Thymus (tissue), 14 donors: ENCODE measurements at places on chromosomes 11 and 22. TPM values are rescaled to one million over a fixed set of nuclear protein-coding genes. Genes with fewer than 3 reads are reported as not detected.
A peak's percentile ranks its signal among the peaks of the same experiment; 100 is the strongest.

PATL1 gene
- 6.0 TPM for total RNA-seq

LRRC4C gene
- total RNA-seq, result 1.6 TPM

CHCHD10 gene
- total RNA-seq, result 20.0 TPM

PRAME gene
- total RNA-seq, result 1.1 TPM

CHRM1 gene
- not detected for total RNA-seq

DNA sequence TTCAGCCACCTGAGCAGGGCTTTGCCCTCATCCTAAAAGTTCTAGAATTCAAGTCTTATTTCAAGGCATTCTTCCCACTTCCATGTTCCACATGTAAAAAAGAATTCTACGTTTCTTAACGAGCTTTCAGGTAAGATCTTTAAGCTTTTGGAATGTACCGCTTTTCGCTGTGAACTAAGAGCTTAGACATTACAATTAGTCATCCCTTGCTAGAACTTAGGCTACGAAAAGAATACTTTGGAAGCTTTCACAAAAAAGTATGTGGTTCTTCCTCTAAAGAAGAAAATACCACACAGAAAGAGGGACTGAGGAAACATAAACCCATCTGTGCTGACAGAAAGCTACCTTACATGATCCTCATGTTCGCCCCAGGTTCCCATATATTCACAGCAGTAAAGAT lies 1.9 kb downstream of the NUMA1 start:
- no peak overlapping the region for H3K27ac ChIP-seq
- no peaks in the 10 kb centered on the region for H3K27me3 ChIP-seq
- no peak overlapping the region for H3K4me3 ChIP-seq

DNA sequence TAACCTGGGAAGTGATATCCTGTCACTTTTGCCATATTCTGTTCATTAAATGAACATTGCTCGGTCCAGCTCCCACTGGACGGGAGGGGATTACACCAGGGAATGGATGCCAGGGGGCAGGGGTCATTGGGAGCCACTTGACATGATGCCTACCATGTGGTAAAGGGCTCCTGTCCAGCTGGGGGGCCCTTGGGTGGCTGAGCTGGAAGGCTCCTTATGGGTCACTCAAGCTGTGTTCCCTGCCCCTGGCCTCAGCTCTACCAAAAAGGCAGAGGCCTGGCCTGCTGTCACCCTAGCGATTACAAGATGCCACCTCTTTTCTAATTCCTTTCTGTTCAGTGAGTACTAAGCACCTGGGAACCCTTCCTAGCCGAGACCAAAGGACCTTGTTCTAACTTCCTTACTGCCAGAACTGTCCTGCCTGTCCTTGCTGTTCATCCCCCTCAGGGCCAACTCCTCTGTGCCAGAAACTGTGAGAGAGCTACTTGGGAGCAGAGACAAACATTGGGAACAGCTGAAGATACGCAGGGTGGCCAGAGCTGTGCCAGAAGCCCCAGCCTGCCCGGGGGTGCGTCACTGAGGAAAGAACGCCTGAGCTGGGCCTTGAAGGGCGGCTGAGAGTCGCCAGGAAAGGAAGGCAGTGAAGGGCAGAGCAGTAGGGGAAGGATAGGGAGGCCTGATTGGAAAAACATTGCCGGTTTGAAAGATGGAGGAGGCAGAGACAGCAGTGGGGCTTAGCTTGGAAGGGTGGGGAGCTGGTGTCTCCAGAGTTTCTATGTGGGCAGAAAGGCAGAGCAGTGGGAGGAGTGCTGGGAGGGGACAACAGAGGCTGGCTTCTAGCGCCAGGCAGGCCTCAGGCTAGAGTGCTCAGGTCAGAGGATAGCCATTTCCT lies 12.7 kb upstream of the UVRAG start:
- H3K27me3 ChIP-seq, result no peaks in the 10 kb centered on the region
- H3K27ac ChIP-seq, result peak overlapping the region; percentile 84
- no peak overlapping the region for H3K4me3 ChIP-seq
- DNase-seq, result no peak
- no peaks in the 10 kb centered on the region for H3K36me3 ChIP-seq
- H3K4me1 ChIP-seq, result peaks cover 20% of the 10 kb centered on the region

DNA sequence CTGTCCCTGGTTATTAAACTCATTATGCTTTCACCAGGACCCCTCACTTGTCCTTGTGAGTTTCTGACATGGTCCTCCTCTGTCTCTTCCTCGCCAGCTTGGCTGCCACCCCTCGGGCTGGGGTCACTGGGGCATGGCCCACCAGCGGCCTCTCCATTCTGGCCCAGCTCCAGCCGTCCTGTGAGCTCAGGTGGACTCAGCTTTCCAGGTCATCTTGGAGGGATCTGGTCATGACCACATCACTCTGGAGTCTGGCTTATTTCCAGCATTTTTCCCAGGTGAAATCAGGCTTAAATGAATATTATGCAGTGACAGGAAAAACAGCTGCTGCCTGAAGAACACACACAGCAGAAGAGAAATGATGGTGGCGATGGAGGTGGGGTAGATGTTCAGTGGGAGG lies 224.5 kb downstream of the ADAMTS15 start:
- H3K36me3 ChIP-seq, result no peaks in the 10 kb centered on the region
- H3K4me1 ChIP-seq, result peaks cover 2% of the 10 kb centered on the region
- H3K27ac ChIP-seq, result no peak overlapping the region
- no peak for DNase-seq
- H3K27me3 ChIP-seq, result no peaks in the 10 kb centered on the region
- no peak overlapping the region for H3K4me3 ChIP-seq

DNA sequence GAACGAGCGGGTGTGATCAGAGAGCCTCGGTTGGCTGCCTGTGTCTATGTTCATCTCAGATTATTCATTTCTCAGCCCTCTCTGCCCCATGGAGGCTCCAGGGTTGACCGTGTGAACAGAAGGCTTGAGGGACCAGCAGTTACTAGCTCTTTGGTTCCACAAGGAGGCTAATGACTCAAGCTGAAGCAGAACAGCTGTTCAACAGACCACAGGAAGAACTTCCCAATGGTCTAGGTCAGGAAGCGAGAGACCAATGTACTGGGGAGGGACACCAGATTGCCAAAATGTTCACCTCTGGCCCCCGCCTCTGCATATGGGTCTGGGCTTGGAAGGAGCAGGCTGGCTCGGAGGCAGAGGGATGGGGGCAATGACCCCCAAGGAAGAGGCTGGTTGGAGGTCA lies 14.7 kb upstream of the PDE2A start:
- H3K4me3 ChIP-seq, result no peak overlapping the region
- peaks cover 10% of the 10 kb centered on the region for H3K4me1 ChIP-seq
- peaks cover 96% of the 10 kb centered on the region for H3K36me3 ChIP-seq
- no peaks in the 10 kb centered on the region for H3K27me3 ChIP-seq

- H3K27me3 ChIP-seq, result peaks cover 85% of the 10 kb centered on the region
- peaks cover 17% of the 10 kb centered on the region for H3K4me1 ChIP-seq
- H3K36me3 ChIP-seq, result no peaks in the 10 kb centered on the region
Observed at GRCh38 chr11:85759915-85760314, 51.0 kb downstream of the SYTL2 start.

DNA sequence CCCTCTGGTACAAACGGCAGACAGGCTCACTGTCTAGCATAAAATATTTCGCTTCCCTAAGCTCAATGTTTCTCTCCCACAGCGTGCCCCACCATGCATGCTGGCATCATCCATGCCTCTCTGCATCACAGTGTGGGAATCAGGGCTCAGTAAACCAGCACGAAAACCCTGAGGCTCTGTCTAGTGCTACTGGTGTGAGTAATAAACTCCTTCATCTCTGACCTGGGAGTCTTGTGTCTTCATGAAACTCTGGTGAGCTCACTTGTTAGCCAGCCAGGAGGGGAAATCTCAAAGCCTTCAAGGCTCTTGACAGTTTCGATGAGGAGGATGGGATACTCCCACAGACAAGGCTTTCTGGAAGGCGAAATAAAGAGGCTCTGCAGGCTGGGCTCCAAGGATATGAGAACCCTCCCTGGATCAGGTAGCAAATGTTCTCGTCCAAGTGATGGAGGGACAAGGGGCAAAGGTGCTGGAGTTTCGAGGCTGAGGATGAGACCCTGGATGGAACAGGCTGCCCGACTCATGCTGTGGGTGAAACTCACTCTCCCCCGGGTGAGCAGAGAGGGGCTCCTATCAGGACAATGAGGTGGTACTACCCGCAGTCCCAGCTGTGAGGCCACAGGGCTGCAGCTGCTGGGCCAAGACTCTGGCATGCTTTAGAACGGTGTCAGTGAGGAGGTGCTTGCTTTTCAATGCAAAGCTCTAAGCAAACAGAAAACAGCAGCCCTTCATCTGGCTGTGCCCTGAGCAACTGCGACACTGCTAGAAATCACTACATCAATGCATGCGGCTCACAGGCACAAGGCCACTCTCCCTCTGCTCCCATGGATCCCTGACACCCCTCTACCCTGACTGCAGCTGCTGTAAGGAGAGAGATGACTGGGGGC lies 69.3 kb downstream of the SHANK2 start:
- H3K27ac ChIP-seq, result no peak overlapping the region
- H3K36me3 ChIP-seq, result no peaks in the 10 kb centered on the region
- H3K4me3 ChIP-seq, result no peak overlapping the region
- no peaks in the 10 kb centered on the region for H3K4me1 ChIP-seq

GRCh38 chr11:91730620-91731019 lies 494.0 kb upstream of the FAT3 start:
- DNase-seq, result no peak
- H3K4me1 ChIP-seq, result no peaks in the 10 kb centered on the region
- H3K4me3 ChIP-seq, result no peak overlapping the region
- H3K27me3 ChIP-seq, result no peaks in the 10 kb centered on the region
- H3K27ac ChIP-seq, result no peak overlapping the region

GRCh38 chr22:23053051-23053707 lies 17.1 kb upstream of the GNAZ start:
- H3K4me1 ChIP-seq, result no peaks in the 10 kb centered on the region
- H3K27ac ChIP-seq, result no peak overlapping the region
- no peaks in the 10 kb centered on the region for H3K36me3 ChIP-seq
- H3K4me3 ChIP-seq, result no peak overlapping the region

GRCh38 chr11:313787-314553 lies at the start of gene IFITM1:
TSS of gene IFITM1 (plus strand) at chr11:314040. CDS start at chr11:314171, 131 bp downstream.
- no peaks in the 10 kb centered on the region for H3K36me3 ChIP-seq
- no peak for DNase-seq
- H3K4me3 ChIP-seq, result peak within 1 kb of the TSS; percentile 54
- peaks cover 4% of the 10 kb centered on the region for H3K27me3 ChIP-seq
- peak within 1 kb of the TSS; percentile 86 for H3K27ac ChIP-seq
- H3K4me1 ChIP-seq, result peaks cover 64% of the 10 kb centered on the region

GRCh38 chr11:93560199-93560932 lies 17.2 kb upstream of the SMCO4 start:
- H3K27me3 ChIP-seq, result no peaks in the 10 kb centered on the region
- no peaks in the 10 kb centered on the region for H3K4me1 ChIP-seq
- no peaks in the 10 kb centered on the region for H3K36me3 ChIP-seq
- no peak for DNase-seq

DNA sequence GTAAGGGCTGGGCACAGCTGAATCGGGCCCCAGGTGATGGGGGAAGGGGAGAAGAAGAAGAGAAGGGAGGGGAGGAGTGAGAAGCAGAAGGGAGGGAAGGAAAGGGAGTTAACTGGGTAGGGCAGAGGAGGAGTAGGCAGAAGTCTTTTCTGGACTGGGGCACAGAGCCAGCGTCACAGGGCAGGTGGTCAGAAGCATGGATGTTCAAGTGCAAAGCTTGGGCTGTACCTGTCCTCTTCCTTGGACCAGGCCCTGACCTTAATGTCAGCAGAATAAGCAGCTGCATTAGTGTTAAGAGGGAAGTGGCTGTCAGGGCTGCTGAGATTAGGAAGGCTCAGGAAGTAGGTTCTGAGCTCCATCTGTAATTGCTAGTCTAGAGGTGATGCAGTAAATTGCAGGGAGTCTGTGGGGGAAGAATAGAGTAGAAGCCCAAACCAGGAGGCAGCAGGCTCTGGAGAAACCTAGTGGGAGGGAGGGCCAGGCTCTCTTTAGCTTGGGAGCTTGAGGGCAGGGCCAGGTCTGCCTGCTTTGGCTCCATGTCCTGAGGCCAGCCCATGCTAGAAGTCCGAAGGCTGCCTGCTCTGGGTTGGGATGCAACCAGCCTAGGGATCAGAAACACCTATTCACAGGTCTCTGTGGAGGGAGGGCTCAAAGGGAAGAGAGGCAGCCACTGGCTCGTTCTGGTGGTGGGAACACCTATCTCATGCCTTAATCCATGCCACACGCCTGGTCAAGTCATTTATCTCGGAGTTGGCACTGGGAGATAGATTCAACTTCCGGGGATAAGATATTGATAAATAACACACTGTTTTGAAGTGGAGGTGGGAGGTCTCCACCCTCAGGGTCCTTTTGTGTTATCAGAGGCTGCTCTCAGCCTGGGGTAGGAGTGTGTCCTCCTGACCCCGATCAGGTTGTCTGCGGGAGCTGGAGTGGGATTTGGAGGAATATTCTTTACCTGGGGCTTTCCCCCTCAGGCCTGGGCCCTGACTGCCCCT lies 1.7 kb upstream of the UCP3 start:
- H3K4me1 ChIP-seq, result peaks cover 47% of the 10 kb centered on the region
- H3K27ac ChIP-seq, result no peak overlapping the region
- peaks cover 24% of the 10 kb centered on the region for H3K36me3 ChIP-seq
- no peaks in the 10 kb centered on the region for H3K27me3 ChIP-seq

GRCh38 chr11:94017446-94017845 lies 3.7 kb upstream of the HEPHL1 start:
- H3K4me1 ChIP-seq, result no peaks in the 10 kb centered on the region
- no peak overlapping the region for H3K27ac ChIP-seq

DNA sequence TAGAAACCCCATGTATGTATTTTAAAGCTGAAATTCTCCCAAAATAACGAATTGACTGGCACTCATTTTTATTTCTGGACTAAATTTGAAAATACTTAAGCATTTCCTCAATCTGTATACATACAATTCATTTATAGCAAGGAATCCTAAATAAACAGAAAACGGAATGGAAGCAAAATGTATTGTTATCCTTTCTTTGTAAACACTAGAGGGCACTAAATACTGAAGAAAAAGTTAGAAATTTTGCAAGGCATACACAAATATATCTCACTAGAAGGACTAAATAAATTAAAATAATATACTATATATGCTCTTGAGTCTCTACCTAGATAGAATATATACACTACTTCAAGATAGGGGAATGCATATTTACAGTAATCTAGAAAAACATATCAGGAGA lies 23.1 kb upstream of the ANO5 start:
- no peak overlapping the region for H3K4me3 ChIP-seq
- H3K27ac ChIP-seq, result no peak overlapping the region
- no peaks in the 10 kb centered on the region for H3K27me3 ChIP-seq
- no peaks in the 10 kb centered on the region for H3K36me3 ChIP-seq
- DNase-seq, result no peak

GRCh38 chr11:19988598-19988997 lies 171.7 kb downstream of the DBX1 start:
- H3K4me3 ChIP-seq, result no peak overlapping the region
- H3K27ac ChIP-seq, result no peak overlapping the region
- no peaks in the 10 kb centered on the region for H3K27me3 ChIP-seq
- DNase-seq, result no peak
- no peaks in the 10 kb centered on the region for H3K4me1 ChIP-seq
